ENCODE measurements at places on chromosomes 7 and 10.
A peak's percentile ranks its signal among the peaks of the same experiment; 100 is the strongest.

- peak; percentile 76 for DNase-seq
Measured at GRCh38 chr7:131057015-131057793, 270.5 kb upstream of the MKLN1 start.

GRCh38 chr7:158531661-158532060, 56.0 kb downstream of the PTPRN2 start:
- no peak for DNase-seq

DNA sequence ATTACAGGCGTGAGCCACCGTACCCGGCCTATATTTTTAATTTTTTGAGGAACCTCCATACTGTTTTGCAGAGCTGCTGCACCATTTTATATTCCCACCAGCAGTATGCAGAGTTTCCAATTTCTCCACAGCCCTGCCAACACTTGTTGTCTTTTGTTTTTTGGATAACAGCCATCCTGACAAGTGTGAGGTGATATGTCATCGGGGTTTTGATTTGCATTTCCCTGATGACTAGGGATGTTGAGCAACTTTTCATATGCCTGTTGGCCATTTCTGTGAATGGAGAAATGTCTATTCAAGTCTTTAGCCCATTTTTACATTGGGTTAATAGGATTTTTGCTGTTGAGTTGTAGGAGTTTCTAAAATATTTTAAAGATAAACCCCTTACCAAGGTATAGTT, 22.2 kb downstream of the ENTPD7 start:
- peak; percentile 54 for DNase-seq

DNA sequence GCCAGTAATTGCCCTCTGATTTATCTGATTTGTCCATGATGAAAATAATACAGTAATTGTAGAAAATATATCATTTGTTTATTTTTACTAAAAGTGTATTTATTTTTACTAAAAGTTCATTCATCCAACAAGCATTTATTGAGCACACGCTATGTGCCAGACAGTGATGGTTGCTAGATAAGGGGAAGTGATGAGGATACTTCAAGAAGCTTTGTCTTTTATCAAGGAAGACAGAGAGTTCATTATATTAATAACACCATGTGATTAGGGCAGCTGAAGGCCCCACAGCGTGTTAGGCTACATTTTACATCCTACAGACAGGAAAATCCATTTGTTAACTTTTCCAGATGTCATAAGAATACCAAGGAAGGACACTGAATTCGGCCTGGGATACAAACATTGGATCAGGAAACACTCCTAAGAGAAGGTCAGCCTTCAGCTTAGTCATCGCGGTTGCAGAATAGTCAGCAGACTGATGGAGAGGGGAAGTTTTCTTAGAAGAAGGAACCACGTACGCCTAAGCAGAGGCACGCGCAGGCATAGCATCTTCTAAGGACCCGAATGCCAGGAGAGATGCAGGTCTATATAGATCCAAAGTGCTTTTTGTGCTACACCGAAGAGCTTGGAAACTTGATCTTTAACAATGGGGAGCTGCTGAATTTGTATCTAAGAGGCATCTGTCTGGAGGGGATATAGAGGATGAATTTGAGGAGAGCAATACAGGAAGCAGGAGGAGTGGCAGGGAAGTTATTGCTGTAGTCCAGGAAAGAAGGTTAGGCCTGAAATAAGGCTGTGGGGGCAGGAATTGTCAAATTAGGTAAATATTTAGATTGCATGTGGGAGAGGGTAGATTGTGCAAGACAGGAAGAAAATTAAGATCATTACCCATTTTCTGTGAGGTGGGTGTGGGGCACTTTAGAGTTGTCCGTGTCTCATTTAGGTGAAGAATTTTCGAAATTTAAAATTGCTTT, 85.7 kb downstream of the LRGUK start:
- DNase-seq, result peak; percentile 22

DNA sequence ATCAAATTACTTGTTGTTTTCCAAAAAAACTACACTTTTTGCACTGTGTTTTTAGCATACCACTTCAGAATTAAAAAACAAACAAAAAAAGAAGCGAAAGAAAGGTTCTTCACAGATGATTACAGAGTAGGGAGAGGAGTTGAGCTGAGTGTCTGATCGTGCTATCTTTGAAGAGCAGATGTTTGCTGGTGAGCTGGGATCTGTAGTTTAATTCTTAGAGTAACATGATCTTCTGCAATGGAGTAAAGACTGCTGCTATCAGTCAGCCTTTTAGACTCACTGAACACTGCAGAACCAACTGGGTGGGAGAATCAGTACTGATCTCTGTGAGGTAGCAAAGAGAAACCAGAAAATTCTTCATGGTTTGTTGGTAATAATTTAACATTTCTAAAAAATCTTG, 1197.8 kb upstream of the SORCS1 start:
- no peak for DNase-seq

DNA sequence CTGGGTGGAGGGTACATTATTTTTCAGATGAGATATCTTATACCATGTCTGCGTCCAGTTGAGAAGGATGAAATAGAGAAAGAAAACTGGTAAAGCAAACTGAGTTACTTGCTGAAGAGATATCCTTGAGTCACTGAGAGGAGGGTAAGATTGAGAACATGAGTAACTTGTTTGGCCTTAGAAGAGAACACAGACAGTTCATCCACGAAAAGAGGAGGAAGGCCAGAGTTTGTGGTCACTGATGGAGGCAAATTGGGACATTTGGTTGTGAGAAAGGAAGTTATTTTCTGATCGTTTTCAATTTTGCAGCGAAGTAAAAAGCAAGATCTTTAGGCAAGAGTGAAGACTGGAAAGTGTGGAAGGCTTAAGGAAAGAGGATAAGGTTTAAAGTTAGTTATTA, 15.6 kb downstream of the MBL2 start:
- DNase-seq, result no peak

- peak; percentile 11 for DNase-seq
Measured at GRCh38 chr7:65371468-65371867, 2.2 kb upstream of the ZNF92 start.

DNA sequence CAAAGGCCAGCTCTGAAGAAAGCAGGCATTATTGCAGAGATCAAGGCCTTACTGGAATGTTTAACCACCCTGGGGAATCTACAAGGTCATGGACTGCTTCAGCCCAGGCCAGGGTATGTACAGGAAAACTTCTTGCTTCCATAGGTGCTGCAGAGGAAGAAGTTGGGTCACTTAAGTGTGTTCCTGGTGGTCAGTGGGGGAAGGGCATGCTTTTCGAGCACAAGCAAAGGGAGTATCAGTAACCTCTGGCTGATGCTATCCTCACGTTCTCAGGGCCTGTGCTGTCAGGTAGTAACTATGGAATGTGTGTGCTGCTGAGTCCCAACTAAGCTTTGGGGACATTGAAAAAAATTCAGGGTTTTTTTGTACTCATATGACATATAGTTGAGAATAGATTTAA, 234.0 kb upstream of the SP4 start:
- DNase-seq, result no peak

- DNase-seq, result no peak
Measured at GRCh38 chr7:100539436-100540006, 518 bp downstream of the AGFG2 start.

GRCh38 chr7:70595370-70595754, 536.6 kb upstream of the GALNT17 start:
- no peak for DNase-seq

DNA sequence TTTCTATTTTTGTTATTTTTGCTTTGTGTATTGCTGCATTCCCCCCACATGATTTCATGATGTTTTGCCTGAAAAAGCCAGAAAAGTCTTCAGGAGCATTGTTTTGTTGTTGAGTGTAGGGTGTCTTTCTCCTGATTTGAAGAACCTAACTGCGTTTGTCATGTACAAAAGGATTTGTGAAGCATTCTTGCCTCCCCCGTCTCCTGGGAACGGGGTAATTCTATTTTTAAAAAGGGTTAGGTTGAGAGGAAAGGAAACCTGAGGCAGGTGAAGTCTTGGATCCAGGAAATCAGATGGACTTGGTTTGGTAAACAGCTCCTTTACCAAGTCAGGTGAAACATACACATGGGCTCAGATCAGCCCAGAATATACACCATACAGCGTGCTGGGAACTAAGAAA, 26.0 kb upstream of the BTBD16 start:
- DNase-seq, result no peak

DNA sequence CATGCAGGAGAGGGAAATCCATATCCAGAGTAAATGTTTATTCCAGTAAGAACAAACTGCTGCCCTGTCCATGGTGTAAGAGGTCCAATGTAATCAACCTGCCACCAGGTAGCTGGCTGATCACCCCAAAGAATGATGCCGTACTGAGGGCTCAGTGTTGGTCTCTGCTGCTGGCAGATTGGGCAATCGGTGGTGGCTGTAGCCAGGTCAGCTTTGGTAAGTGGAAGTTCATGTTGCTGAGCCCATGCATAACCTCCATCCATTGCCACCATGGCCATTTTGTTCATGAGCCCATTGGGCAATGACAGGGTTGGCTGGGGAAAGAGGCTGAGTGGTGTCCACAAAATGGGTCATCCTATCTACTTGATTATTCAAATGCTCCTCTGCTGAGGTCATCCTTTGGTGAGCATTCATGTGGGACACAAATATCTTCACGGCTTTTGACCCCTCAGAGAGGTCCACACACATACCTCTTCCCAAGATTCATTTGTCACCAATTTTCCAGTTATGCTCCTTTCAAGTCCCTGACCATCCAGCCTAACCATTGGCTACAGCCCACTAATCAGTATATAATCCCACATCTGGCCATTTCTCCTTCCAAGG, 23.3 kb upstream of the PAPSS2 start:
- DNase-seq, result no peak

DNA sequence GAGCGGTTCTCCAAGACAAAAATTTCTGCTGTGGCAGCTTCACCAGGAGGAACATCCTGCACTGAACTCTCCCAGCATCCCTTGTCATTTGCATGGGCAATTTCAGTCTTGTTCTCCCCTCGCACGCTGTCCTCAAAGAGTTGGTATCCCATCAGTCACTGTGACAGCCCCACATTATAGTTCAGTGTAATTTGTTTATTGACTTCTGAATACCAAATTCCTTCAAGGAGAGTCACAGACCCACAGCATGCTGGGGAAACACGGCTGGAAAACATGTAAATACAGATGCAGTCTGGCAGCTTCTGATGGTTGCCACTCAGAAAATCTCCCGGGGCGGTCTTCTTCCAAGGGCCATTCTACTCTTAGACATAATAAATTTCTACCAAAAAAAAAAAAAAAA, 151.0 kb upstream of the NEBL start:
- no peak for DNase-seq

DNA sequence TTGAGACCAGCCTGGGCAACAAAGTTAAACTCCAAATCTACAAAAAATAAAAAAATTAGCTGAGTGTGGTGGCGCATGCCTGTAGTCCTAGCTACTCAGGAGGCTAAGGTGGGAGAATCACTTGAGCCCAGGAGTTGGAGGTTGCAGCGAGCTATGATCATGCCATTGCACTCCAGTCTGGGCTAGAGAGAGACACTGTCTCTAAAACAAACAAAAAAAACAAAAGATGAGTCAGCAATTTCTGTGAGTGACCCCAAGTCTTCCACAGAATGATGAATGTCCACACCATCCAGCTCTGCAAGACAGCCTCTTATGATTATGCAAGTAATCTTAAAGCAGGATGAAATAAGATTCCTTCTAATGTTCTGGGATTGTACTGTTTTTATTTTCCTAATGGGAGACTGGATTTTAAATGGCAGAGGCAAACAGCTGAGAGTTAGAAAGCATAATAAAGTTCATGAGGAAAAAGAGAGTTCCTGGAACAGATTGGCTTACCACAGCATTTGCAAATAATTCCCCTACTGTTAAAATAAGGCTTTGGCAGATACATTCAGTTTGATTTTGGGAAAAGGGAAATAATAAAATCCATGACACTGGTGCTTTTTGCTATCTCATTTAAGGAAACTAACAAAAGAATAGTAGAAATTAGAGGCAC, 18.9 kb upstream of the PRKAR2B start:
- peak; percentile 31 for DNase-seq

- no peak for DNase-seq
Measured at GRCh38 chr7:112215787-112216186, 9.3 kb downstream of the ZNF277 start.

DNA sequence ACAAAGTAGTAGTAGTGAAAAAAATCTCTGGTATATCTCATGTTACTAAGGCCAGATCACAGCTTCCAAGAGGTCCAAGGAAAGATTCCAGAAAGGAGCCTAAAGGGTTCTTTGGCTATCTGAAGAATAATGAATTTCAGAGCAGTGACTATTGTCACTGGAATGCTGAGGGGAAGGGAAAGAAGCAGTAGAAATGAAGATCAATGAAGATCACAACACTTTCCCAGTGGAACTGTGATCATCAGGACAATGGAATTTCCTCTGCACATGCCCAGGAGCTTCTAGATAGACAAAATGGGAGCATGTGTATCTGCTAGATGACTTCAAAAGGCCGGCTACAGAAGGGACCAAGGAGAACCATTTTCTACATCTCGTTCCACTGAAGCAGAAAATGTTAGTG, 219.5 kb upstream of the PHYHIPL start:
- no peak for DNase-seq

- DNase-seq, result no peak
Measured at GRCh38 chr7:131075406-131075805, 252.3 kb upstream of the MKLN1 start.

DNA sequence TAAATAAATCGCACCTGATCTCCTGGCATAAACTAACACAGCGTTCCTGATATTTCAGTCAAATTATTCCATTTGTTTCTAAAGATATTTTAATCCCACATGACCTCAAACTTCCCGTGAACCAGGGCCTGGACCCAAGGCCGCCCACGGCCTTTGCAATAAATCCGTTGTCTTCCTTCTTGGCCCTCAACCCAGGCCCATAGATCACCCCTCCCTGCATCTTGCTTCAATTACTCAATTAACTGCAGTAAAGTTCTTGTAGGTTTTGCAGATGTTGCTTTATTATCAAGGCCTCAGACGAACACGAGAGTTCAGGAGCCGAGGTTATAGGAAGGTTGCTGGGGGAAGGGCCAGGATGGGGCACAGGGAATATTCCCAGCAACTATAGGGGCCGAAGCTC, 249.4 kb downstream of the RAB11FIP2 start:
- no peak for DNase-seq

DNA sequence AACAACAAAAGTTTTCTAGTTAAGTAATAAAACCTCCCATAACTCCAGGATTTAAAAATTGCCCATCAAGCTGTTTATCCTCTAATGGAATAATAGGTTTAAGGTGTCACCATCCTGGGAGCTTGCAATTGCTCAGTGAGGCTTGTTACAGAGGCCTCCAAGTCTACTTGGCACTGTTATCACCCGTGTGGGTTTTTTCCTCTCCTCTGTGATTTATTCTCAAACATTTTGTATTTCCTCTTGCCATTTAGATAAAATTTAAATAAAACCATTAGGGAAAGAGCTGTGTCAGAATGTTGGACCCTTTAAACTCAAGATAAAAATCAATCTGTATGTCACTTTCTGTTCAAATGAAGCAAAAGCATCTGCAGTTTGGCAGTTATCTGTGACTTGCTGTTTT, 202.6 kb downstream of the GALNT17 start:
- DNase-seq, result no peak

GRCh38 chr7:21938463-21938862, 7.2 kb downstream of the CDCA7L start:
- DNase-seq, result no peak

- DNase-seq, result no peak
Measured at GRCh38 chr7:45155941-45156340, 1.6 kb upstream of the RAMP3 start.

DNA sequence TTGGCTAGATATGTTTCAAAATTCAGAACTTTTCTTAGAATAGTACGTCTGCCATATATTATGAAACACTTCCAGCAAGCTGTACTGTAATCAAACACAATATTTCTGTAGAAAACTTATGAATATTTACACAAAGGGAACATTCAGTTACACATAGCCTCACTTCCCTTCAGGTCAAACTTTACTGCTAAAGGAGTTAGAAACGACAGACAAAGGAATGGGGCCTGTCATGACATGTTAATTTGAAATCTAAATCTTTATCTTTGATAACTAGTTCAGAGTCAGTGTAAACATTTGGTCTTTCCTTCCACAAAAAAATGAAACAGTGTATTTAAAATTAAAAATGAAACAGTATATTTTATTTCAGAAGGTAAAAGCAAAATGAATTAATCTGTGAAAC, 1.0 kb upstream of the CROT start:
- no peak for DNase-seq
